ENCODE measurements at places on chromosomes 11 and 22.

GRCh38 chr11:100778166-100778785, 91.2 kb downstream of the ARHGAP42 start:
- DNase-seq, result no peak

DNA sequence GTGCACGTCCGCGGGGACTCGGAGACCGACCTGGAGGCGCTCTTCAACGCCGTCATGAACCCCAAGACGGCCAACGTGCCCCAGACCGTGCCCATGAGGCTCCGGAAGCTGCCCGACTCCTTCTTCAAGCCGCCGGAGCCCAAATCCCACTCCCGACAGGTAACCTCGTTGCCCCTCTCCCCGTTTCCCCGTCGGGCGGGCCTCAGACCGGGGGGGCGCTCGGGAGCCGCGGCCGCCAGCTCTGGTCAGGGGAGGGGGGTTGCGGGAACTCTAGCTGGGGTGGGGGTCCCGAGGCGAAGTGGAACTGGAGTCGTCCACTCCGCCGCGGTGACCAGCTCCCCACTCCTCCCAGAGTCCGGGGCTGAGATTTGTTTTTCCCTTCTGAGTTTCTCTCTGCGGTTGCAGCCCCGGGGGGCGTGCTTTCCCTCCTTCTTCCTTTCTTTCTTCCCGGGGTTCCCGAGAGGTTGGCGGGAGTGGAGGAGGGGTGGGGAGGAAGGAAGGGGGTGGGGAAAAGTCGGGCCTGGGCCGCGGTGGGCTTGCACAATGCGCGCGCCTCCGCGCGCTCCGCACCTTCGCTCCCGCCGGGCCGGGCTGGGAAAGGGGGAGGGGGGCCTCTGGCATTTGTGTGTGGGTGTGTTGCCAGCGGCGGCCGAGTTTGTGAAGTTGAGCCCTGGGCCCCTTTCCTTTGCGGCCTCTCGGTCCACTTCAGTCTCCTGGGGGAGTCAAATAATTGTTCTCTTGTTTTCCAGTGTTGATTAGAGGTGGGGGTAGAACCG, 952 bp downstream of the YAP1 start:
- peak; percentile 86 for DNase-seq

GRCh38 chr11:44140372-44140771, 44.9 kb downstream of the EXT2 start:
- DNase-seq, result no peak

GRCh38 chr11:134519788-134520187, 107.7 kb upstream of the B3GAT1 start:
- no peak for DNase-seq

DNA sequence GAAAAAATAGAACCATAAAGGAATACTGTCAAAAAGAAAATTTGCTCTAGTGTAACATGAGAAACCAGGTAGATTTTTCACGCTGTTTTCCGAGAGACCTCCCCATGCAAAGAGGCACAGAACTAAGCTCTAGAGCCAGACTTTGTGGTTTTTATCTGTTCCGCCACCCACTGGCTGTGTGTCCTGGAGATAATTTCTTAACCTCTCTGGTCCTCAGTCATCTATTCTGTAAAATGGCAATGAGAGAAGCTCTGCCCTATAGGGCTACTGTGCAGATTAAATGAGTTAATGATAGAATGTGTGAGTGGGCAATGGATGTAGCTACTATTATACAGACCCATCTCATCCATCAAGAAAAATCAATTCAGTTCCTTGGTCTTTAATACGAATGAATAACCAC, 9.4 kb upstream of the SIGIRR start:
- no peak for DNase-seq

DNA sequence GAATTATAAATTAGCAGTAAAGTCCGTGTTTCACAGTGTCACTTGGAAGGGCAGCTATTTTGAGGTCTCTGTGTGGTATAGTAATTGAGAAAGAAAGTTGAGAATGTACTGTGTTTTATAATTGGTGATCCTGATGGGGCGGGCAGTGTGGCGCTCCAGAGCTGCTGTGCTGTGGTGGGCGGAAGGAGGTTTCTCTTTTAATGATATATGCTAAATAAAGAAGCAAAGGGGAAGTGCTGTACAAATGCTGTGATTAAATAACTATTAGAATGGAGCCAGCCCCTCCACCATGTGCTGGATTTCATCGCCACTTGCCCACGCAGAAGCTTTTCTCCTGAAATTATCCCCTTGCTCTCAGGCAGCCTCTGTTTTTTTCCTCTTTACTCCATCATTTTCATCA, 24.6 kb downstream of the ATXN10 start:
- DNase-seq, result no peak

- DNase-seq, result no peak
Measured at GRCh38 chr22:50569041-50569459, 6.3 kb upstream of the SYCE3 start.

- DNase-seq, result no peak
Measured at GRCh38 chr11:14813516-14813915, 78.5 kb downstream of the CYP2R1 start.

DNA sequence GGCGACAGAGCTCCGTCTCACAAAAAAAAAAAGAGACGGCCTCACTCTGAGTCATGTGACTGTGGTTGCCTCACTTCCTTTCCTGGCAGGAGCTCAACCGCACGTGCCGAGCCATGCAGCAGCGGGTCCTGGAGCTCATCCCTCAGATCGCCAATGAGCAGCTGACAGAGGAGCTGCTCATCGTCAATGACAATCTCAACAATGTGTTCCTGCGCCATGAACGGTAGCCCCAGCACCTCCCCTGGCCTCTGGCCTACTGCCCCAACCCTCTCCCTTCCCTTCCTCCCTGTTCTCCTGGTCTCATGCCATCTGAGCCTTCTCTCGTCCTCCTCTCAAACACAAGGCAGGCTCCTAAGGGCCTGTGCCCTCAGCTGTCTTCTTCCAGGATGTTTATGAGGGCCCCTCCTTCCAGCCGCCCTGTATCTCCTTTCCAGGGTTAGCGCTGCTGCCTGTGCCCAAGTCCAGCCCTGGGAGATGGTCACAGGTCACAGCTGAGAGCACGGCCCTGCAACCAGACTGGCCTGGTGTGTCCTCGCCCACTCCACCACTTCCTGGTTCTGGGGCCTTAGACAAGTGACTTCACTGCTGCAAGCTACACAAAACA, 30.7 kb downstream of the TOM1 start:
- no peak for DNase-seq

DNA sequence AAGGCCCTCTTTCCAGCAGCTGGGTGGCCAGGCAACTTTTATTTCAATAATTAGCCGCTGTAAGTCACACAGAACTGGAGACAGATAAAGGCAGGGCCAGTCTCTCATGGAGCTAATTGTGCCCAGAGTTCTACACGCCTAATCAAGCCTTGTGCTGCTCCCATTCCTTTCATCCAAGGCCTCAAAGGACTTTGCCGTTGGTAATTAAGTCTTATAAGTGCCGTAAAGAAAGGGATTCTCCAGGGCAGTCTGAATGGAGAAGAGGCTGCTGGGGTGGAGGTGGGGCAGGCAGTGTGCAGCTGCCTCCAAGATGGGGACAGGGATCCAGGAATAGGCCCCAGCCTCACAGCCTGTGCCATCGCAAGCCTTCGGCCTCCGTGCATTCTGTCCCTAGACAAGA, 357.9 kb downstream of the TENM4 start:
- no peak for DNase-seq

- DNase-seq, result no peak
Measured at GRCh38 chr11:12089041-12089440, 21.3 kb upstream of the MICAL2 start.

DNA sequence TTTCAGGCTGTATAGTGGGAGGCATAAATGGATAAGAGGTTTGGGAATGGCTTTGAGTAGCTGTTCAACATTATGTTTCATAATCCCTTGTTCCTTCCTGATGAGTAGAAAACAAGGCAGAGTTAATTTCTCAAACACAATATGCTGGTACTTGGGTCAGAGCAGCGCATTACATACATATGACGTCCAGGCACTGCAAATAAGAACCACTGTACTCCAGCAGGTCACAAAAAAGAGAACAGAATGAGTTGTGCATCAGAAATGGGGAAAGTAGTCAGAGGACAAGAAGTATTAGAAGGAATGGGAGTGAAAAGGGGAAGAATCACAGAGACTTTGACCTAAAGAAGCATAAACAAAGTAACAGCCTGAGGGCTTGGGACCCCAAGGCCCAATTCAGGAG, 44.0 kb upstream of the RDX start:
- no peak for DNase-seq

DNA sequence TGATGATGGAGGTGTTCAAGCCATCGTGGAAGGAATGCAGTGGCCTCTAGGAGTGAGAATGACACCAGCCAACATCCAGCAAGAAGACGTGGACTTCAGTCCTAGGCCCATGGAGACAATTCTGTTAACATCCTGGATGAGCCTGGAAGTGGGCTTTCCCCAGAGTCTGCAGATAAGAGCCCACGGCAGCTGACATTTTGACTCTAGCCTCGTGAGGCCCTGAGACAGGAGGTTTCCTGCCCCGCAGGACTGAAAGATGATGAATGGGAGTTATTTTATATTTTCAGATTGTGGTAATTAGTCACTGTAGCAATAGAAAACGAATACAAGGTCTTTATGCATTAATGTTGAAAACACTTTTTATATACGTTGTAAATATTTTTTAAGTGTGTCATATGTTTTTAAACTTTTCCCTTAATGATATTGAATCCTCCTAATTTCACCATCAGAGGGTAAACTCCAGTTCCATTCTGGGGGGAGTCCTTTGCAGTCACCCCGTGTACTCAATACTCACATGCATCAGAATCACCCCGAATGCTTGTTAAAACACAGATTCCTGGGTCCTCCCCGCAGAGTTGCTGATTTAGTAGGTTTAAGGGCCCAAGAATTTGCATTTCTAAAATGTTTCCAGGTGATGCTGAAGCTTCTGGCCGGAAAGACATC, 570 bp upstream of the TPCN2 start:
- DNase-seq, result no peak

DNA sequence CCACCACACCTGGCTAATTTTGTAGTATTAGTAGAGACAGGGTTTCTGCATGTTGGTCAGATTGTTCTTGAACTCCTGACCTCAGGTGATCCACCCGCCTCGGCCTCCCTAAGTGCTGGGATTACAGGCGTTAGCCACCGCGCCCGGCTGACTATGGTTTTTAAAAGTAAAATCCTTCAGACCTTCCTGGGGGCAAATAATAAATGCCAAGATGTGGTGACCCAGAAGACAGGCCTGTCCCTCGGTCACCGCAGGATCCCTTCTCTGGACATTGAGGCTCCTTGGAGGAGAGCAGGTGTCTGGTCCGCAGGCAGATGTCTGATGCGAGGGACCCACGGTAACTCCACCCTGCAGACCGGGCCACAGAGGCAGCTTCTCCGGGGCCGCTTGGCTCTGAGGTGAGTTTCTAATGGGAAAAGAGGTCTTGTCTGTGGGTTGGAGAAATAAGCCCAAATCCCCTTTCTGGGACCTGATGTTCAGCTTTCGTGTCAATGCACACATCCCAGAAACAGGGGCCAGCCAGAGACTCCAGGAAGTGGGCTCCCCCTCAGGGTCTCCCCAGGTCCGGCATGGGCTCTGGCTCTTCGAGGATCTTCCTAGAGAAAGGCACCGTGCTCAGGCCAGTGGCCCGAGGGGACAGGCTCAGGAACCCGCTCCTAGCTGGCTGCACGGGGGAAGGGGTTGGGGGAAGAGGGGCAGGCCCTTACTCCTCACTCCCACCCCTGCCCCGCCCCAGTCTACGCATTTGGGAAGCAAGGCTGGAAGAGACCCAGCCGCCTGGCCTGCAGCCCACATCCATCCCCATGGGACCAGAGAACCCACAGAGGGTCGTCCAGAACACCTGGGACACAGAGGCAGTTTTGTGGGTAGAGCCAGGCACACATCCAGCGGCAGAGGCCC, 100.6 kb downstream of the WNT7B start:
- DNase-seq, result peak; percentile 66

- peak; percentile 8 for DNase-seq
Measured at GRCh38 chr11:116543911-116544475, 228.8 kb downstream of the BUD13 start.

- DNase-seq, result no peak
Measured at GRCh38 chr11:59069087-59069486, 17.0 kb upstream of the GLYATL1B start.

- DNase-seq, result no peak
Measured at GRCh38 chr11:7677071-7677470, 3.8 kb upstream of the CYB5R2 start.

GRCh38 chr22:17258015-17258787, 39.0 kb upstream of the ADA2 start:
- no peak for DNase-seq

DNA sequence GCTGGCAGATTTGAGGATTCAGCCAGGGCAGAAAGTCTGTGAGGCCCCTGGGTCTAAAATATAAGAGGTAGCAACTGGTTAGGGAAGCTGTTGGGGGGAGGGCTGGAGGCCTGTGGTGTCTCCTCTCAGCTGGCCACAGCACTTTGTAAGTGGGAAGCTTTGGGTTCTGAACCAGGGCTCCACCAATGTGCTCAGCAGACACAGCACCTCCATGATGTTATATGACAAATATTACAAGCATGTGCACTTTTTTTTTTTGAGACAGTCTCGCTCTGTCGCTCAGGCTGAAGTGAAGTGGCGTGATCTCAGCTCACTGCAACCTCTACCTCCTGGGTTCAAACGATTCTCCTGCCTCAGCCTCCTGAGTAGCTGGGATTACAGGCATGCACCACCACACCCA, 8.0 kb downstream of the ARHGAP1 start:
- no peak for DNase-seq

- DNase-seq, result no peak
Measured at GRCh38 chr11:82577246-82577645, 156.4 kb downstream of the FAM181B start.

GRCh38 chr22:49724030-49724892, 103.4 kb downstream of the BRD1 start:
- no peak for DNase-seq

GRCh38 chr11:115191761-115192160, 312.5 kb downstream of the CADM1 start:
- DNase-seq, result no peak

DNA sequence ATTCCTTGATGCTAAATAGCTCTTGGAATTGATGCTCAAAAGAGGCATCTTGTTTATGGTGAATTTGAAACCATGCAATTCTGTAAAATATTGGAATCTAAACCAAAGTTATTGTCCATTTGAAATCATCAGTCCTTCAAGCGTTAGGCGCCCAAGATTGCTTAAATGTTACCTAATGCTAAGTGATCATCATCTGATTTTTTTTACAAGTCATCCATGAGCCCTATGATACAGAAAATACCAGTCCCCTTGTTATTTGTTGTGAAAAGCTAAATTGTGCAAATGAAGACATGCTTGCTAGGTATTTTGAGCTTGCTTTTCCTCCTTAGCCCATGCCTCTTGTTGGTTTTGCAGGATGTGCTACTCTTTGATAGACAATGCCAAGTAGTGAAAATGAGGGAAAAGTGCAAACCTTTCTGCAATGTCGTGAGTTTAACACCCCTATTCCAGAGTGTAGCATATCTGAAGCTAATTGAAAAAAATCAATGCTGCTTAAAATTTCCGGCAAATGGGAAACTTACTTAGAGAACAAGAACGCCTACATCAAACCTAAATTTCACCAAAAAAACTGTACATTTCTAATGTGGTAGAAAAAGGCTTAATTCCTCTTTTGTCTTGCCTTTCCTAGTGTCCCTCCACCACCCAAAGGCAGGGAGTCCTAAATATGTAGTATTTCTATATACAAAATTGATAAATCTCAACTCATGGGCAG, 1.9 kb downstream of the GRK3 start:
- no peak for DNase-seq

Measured in coronary artery (tissue), 2 donors.